ENCODE measurements at places on chromosomes 7 and 10.

DNA sequence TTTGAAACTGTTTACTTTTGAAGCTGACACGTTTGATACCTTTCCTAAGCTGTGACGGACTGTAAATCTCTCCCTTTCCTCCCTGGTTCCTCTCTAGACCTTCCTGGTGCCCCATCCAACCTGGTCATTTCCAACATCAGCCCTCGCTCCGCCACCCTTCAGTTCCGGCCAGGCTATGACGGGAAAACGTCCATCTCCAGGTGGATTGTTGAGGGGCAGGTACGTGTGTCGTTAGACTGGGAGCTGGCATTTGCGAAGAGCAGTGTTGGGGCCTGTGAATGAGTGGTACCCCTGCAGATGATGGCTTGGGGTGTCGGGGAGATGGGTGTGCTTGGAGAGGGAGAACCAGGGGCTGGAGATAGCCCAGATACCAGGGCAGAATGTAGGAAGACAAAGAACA is 602.7 kb upstream of the FOXK1 start:
- no peak for DNase-seq

- no peak for DNase-seq
These were observed 9.2 kb downstream of the EPHB6 start for GRCh38 chr7:142863891-142864685.

GRCh38 chr10:71957546-71958275 is 6.5 kb upstream of the CHST3 start:
- no peak for DNase-seq

GRCh38 chr7:103150192-103150591 is 1.3 kb upstream of the NAPEPLD start:
- DNase-seq, result peak; percentile 15

DNA sequence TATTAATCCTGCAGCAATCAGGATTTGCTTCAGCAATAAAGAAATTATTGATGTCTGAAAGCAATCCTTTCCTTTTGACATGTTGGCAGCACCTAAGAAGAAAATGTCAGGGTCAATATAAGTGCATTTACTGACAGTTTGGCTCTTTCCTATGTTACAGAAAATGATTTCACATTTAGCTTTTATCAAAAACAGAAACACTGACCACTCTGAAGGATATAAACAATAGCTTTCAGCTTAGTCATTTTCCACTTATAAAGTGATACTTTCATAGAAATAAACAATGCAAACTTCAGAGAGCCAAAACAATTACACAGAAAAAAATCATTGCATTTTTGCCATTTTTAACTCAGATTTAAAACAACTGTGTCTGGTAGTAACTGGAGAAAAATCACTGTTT is 325.6 kb upstream of the KAT6B start:
- DNase-seq, result no peak

DNA sequence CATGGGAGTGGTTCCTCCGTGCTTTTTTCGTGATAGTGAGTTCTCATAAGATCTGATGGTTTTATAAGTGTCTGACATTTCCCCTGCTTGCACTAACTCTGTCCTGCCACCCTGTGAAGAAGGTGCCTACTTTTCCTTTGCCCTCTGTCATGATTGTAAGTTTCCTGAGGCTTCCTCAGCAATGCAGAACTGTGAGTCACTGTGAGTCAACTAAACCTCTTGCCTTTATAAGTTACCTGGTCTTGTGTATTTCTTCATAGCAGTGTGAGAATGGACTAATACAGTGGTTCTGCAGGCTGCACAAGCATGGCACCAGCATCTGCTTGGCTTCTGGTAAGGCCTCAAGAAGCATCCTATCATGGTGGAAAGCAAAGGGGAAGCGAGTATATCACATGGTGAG is 1144.6 kb downstream of the SORCS3 start:
- DNase-seq, result no peak

DNA sequence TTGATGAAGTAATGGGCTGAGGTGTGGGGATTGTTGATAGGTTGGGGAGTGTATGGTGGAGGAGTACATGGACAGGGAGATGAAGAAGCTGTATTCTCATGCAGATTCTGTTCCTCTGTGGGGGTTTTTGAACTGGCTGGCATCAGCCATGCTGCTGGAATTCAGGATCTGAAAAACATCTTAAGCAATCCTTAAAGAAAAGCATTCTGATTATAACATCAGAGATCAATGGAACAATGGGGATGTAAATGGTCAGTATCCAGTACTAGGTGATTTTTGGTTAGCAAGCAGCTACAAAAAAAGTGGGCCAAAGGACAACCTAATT is 247.5 kb upstream of the GALNT17 start:
- DNase-seq, result no peak
